Activated naive CD8-positive, alpha-beta T cell treated with anti-CD3 and anti-CD28 coated beads, Interleukin-2, amount 10 ng/mL, durations not matched to agents 7 days and 5 days (primary cell): ENCODE measurements at places on chromosomes 1 and 21.
A peak's percentile ranks its signal among the peaks of the same experiment; 100 is the strongest.

- no peak for DNase-seq
Measured at GRCh38 chr1:114131526-114132220, 22.0 kb downstream of the SYT6 start.

DNA sequence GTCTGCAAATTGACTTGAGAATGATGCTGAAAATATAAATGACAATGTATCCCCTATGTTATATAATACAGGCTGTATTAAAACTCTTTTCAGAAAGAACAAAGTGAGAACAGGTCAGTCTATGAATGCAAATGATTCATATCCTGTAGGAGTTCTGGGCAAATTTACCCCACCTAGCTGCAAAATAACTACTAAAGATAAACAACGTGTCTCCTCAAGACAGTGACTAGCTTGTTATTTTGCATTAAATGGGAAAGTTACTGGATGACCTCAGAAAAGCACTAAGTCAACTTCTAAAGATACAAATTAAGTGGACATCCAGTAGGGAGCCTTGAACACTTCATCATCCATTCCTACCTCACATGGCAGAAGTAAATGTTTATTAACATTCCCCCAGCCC, 11.1 kb downstream of the RNF19B start:
- DNase-seq: no peak

GRCh38 chr1:233700338-233700737, 86.4 kb downstream of the KCNK1 start:
- no peak for DNase-seq

- DNase-seq: no peak
Measured at GRCh38 chr1:100629391-100629790, 90.2 kb upstream of the VCAM1 start.

DNA sequence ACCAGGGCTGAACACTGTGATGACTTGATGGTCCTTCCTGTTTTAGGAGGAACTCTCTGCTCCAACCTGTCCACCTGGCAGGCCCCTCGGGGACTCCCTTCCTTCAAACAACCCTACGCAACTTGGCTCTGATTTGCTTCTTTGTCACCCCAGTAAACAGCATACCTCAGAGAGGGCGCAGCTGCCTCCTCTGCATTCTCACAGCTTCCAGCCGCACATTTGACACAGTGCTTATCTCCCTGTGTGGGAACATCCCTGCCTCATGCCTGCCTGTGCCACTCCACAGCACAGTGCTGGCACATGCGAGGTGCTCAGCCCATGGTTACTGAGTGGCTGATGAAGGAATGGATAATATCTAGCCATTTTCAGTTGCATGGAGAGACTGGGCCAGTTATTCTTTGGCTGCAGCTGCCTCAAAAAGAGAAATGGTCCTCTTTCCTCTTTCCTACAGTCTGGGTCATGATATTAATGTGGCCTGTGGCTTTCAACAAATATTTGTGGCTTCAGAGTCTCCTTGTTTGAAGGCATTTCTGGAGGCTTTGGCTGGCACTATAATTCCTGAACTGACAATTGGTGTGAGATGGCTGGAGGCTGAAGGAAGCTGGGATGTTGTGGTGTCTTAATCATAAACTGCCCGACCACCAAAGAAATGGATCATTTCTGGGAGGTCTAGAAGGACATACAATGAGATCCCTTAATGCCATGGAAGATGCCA, 77.9 kb downstream of the TENT5C start:
- no peak for DNase-seq

- DNase-seq: no peak
Measured at GRCh38 chr1:24443241-24443656, 27.6 kb downstream of the NIPAL3 start.

DNA sequence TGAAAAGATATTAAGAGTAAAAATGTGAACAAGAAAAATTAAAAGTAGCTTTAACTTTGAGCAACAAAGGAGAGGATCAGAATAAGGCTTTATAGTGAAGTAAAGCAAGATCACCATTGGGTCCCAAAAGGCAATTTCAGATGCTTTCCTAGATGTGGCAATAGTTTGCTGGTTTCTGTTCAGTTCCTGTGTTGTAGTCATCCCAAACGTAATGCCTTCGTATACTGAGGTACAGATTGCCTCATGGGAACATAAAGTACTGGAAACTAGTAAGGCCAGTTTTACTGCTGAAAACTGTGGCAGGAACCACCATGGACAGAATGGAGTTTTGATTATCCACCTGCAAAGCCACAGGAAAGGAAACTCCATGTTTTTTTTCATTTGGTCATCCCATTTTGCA, 283.5 kb upstream of the SGIP1 start:
- no peak for DNase-seq

- no peak for DNase-seq
Measured at GRCh38 chr1:110255392-110255787, 45.3 kb downstream of the KCNC4 start.

- DNase-seq: no peak
Measured at GRCh38 chr21:41043014-41043413, 124.9 kb upstream of the BACE2 start.

DNA sequence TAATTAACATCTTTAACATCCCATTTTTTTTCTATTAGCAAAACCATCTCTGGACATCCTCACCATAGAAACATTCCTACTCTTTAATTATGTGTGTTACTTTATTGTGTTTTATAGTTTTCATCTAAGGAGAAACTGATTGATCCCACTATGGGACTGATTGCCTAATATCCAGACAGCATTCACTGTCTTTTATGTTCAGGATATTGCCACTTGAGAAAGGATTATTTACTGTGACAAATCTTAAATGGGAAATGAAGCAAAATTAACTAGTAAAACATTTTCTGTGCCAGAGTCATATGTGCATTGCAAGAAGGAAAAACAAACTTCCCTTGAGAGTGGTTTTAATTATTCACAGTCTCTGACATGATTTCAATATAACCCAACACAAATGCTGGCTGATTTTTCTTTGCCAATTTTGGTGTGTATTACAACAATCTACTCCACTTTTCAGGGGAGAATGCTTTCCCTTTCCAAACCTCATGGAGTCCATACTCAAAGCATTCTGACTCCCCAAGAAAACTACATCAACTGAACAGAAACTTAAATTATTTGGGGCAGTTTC, 15.8 kb upstream of the RGS13 start:
- DNase-seq: no peak

DNA sequence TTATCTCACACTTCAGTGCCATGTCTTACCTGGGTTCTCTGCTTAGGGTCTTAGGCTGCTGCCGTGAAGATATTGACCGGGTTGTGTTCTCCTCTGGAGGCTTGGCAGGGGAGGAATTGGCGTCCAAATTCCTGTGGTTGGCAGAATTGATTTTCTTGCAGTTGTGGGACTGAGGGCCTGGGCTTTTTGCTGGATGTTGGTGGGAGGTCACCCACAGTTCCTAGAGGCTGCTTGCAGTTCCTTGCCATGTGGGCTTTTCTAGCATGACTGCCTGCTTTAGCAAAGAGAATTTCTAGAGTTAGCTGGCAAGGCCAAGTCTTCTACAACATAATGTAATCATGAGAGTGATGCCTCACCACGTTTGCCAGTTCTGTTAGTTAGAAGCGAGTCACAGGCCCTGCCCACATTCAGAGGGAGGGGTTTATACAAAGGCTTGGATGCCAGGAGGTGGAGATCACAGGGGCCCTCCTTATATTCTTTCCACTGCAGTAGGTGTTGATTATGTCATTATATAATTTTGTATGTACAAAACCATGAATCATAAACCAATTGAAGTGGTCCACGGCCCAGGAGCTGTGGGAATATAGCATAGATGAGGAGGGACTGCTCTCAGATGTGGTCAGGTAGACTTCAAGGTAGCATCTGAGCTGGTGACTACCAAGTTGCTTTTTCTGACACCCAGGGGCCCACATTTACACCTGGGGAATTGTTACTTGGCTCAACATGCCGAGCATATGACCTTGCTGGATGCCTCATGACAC, 6.6 kb downstream of the UBL4B start:
- DNase-seq: no peak

- no peak for DNase-seq
Measured at GRCh38 chr1:101187297-101187696, 49.5 kb upstream of the S1PR1 start.

DNA sequence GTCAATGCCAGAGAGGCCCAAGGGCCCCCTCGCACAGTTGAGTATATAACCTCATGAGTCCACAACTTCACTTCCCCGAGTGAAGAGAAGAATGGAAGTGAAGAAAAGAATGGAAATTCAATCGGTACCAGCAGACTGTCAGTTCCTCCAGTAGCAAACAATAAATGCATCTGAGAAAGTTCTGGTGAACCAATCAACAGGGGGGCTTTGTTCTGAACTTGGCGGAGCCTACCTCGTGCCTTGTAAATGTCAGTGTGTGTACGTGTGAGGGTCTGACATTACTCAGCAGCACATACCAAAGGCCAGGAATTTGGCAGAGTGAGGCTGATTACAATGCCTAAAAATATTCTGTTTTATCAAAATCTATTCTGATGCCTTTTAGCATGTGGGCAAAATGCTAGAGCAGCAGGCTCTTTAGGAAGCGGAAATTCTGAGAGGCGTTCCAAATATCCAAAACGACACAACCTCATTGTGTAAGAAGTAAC, 238.5 kb downstream of the LTN1 start:
- DNase-seq: no peak

DNA sequence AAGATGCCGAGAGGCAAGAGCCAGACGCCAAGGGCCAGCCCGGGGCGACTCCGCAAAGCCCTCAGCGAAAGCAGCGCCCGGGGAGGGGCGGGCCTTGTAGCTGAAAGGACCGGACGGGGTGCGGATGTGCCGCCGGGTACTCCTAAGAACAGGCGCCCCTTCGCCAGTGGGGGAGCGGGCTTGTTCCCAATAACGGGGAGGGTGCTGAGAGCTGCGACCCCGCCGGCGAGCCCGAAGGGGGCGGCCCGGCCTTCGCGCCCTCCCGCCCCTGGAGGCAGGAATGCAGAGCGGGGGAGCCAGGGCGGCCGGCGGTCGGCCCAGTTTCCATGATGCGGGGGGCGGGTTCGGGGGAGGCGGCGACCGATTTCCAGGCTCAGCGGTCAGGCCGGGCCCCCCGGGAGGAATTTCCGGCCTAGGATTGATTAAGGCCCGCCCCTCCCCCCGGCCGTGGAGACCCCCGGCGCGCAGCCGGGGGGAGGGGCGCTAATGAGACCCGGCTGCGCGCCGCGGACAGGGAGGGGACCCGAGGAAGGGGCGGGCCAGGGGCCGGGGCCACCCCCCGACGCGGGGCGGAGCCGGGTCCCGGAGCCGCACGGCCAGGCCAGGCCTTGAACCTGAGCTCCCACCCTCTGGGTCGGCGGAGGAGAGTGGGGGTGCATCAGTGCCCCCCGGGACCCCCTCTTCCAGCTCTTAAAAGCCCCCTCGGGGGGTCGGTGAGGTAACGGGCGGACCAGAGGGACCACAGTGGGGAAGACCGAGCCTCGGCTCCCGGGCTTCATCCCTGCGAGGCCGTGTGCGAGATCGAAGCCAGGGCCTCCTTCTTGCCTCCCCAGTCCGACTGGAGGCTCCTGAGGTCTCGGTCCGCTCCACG, 898 bp upstream of the TMEM200B start:
- DNase-seq: peak; percentile 77

DNA sequence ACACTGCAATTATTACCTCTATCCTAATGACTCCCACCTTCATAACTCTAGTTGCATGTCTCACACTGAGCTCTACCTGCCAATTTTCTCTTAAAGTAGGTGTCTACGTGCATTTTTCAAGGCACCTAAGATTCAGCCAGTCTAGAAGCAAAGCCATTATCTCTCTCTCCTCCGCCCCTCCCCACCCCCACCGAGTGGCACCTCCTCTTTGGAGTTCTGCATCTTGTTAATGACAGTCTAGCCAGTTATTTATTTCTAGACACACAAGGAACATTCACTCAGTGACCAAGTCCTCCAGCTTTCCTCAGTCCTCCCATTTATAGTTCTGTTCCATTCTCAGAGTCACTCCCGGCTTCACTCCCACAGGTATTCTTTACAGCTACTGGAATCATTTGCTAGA, 47.6 kb downstream of the ASTN1 start:
- DNase-seq: no peak

DNA sequence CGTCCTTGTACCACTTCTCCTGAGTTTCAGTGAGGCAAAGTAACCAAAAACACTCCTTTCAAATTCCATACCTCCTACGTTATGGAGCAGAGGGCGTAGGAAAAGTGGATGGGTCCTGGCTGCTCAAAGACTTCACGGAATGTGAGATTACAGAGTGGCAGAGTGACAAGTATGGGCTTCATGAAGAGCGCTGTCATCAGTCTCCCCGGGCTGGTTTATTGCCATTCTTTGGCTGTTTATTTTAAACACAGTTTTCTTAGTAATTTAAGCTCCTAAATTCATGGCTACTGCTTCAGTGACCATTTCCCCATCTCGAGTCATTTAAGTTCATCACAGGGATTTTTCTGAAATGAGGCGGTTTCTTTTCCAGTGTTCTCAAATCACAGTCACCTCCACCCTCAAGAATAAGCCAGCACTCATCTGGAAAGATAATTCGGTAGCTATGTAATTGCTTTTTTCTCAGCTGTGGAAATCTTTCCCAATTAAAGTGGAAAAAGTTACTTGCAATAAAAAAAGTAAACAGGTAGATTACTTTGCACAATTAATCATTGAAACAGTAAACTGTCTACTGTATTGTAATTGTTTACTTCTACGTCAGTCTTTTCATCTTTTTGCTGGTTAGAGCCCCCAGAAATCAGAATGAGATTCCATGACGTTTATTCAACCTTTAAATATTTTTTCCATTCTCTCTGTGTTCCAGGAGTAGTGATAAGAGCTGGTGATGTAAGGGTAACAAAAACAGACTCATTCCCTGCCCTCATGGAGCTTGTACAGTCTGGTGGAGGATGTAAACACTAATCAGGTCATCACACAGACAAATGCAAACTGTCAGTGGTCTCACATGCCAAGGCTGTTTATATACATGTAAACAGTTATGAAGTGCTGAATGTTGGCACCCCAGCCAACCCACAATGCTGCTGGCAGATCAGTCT, 3.0 kb upstream of the SMYD2 start:
- no peak for DNase-seq

- no peak for DNase-seq
Measured at GRCh38 chr1:37325509-37326437, 148.6 kb upstream of the ZC3H12A start.

- DNase-seq: no peak
Measured at GRCh38 chr1:209844695-209845407, 17.1 kb downstream of the UTP25 start.

- no peak for DNase-seq
Measured at GRCh38 chr1:37458551-37458950, 15.8 kb upstream of the ZC3H12A start.

GRCh38 chr1:221892301-221892830, 150.5 kb upstream of the DUSP10 start:
- no peak for DNase-seq

DNA sequence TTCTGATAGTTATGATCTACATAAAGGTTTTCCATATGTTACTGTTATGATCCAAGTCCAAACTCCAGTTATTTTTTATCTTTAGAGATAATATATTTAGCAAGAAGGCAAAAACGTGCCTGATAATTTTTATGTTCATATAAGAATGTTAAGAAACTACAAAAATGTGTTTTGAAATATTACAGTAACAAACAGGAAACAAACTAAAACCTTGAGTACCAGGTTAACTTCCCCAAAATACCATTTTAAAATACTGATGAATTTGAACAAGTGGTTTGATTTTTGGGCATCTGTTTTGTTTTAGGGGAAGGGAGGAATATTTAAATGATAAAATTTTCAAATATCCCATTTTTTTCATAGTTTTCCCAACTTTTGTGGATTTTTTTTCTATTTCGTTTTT, 124.8 kb downstream of the NR5A2 start:
- no peak for DNase-seq

- DNase-seq: no peak
Measured at GRCh38 chr1:211951856-211952255, 83.5 kb downstream of the INTS7 start.

- peak; percentile 74 for DNase-seq
Measured at GRCh38 chr21:31604591-31605190, 54.8 kb upstream of the SOD1 start.
